Hematopoietic multipotent progenitor cell treated with erythropoietin and hydrocortisone succinate and interleukin-3 and kit ligand, for 15 days (in vitro differentiated cells): ENCODE measurements at places on chromosomes 2 and 18.

- no peak for DNase-seq
These were observed 35.7 kb downstream of the NRP2 start for GRCh38 chr2:205717999-205718398.

DNA sequence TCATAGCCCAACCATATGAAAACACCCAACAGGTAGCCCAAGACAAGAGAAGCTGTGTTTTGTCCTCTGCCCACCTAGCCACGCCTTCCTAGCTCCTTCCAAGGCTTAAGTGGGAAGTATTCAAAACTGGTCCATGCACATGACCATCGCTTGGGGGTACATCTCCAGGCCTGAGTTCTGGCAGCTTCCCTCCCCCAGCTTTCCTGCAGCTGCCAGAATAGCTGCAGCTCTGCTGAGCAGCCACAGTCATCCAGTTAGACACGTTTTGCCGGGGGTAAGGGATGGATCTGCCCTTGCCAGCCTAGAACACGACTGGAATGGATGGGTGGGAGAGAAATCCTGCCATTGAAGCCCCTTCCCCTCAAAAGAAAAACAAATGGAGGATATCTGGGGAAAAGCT lies 166.8 kb downstream of the NRP2 start:
- no peak for DNase-seq

DNA sequence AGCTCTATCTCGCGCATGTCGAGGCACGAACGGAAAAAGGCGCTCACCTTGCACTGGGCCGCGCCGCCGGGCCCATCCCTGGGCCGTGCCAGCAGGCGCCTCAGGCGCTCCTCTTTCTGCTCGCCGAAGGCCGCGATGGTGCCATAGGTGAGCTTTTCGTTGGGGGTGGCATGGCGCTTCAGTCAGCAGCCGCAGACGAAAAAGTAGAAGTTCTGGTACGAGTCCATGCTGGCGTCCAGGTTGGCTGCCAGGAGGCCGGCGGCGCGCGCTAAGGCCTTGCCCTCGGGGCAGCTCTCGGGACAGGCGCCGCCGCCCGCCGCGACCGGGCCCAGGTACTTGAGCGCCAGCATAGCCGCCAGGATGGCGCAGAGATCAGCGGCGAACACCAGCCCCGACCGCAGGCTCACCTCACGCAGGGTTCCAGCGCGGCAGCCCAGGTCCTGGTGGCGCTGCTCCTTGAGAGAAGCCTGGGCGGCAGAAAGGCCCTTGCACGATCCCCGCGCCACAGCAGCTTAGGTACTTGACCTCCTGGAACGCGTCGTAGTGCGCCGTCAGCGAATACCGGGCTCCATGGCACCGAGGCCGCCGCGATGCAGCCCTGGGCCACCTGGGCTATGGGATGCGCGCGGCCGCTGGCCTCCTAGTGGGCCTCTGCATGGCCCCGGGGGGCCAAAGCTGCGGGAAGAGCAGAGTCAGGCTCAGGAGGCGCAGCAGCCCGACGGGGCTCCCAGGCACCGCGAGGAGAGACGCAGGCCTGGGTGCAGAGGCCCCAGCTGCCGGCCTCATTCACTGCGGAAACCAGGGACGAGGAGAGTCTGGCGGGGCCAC lies 12.8 kb downstream of the ALPG start:
- no peak for DNase-seq

GRCh38 chr2:128602699-128603101 lies 284.0 kb upstream of the HS6ST1 start:
- no peak for DNase-seq

- DNase-seq, result no peak
These were observed 18.1 kb upstream of the EFHD1 start for GRCh38 chr2:232615339-232615738.

GRCh38 chr2:129877795-129878775 lies 101.4 kb upstream of the RAB6C start:
- DNase-seq, result no peak

DNA sequence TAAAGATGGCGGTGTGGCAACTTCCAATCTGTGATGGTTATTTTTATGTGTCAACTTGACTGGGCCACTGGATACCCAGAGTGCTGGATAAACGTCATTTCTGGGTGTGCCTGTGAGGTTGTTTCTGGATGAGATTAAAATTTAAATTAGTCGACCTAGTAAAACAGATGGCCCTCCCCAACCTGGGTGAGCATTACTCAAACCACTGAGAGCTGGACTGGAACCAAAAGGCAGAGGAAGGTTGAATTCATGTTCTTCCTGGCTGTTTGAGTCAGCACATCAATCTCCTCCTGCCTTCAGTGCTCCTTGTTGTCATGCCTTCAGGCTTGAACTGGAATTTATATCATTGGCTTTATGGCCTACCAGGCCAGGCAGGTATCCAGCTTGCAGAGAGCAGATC lies 190.8 kb upstream of the RGPD4 start:
- DNase-seq, result no peak

DNA sequence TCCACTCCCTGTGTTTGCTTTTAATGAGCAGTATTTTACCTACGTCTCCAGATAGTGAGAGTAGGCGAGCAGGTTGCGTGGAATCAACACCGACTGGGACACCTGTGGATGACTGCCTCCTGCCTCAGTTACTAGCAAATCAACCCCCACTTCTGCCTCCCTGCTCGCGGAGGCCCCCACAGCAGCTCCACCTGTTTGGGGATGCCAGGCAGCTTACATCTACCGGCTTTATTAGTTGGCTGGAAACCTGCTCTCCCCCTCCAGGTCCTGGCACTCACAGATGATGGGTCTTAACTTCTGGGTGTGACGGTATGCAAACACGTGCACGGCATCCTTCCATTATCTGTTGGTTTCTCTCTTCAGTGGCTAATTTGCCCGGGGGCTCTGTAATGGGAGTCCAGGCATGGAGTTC lies 164.4 kb upstream of the SESTD1 start:
- DNase-seq, result no peak

- DNase-seq, result no peak
These were observed 30.7 kb downstream of the LYPD6B start for GRCh38 chr2:149068996-149069888.

DNA sequence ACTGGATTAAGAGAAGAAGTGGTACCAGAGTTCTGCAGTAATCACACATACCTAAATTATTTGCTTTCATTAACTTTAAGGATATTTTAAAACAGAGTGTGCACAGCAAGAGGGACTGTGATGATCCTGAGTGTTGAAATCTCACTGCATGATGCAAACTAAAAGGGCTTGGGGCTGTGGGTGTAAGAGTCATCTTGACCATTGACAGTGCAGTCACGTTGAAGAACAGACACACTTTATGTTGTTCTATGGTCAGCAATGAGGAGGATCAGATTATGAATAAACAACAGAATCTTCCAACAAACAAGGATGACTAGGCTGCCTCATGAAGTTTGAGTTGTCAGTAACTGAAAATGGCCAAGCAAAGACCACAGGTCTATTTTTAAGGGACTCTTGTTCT lies 87.2 kb upstream of the GALNT5 start:
- no peak for DNase-seq

DNA sequence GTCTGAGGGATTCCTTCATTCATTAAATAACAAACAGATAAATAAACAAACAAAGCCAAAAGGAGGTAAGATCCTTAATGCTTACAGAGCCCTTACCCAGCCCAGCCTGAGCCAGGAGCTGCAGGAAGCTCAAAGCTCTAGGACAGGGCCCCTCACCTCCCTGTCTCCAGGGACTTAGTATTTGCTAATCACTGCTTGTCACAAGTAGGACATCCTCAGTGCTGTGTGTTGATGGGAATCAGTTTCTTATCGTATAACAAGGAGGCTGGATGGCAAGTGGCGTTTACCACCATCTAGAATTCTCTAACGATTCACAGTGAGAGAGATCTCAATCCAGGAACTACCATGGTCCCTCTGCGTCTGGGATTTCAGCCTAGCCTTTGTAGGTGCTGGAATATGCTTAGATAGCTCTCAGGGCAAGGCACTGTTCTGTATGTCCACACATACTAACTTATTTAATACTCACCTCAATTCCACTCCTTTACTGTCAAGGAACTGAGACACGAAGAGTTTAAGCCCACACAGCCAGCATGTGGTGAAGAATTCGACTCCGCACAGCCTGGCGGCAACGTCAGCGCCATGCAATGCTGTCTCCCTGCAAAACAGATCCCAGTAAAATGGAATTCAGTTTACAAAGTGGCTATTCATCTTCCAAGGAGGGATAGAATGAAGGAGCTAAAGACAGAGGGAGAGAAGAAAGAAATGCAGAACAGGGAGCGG lies 164.8 kb downstream of the MYCN start:
- DNase-seq, result no peak

GRCh38 chr2:139083121-139083520 lies 302.9 kb upstream of the NXPH2 start:
- no peak for DNase-seq

GRCh38 chr2:55936351-55936750 lies 12.8 kb upstream of the EFEMP1 start:
- no peak for DNase-seq

DNA sequence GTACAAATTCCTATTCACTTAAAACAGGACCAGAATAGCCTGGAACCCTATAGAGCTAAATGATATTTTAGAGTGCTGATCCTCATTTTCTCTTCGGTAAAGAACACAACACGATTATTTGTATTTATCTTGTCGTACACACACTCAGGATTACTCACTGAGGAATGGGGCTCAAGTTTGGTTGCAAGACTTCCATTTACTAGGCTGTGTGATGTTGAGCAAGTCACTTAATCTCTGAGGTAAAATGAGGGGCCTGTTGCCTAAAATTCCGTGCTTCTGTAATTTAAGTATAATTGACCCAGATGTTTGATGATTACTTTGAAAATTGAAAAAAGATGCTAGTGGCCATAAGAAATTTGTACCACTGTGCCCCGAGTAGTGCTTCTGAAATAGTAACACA lies 42.6 kb upstream of the MAP4K3 start:
- DNase-seq, result no peak

DNA sequence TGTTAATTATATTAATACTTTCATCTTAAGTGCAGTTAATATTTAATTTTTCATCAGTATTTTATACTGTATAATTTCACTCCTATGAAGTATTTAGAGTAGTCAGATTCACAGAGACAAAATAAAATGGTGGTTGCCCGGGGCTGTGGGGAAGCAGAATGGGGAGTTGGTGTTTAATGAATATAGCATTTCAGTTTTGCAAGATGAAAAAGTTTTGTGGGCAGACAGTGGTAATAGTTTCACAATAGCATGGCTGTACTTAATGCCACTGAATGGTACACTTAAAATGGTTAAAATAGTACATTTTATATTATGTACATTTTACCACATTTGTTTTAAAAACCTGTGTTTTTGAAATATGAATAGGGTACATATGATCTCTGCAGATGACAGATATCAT lies 31.2 kb downstream of the CFAP221 start:
- no peak for DNase-seq

DNA sequence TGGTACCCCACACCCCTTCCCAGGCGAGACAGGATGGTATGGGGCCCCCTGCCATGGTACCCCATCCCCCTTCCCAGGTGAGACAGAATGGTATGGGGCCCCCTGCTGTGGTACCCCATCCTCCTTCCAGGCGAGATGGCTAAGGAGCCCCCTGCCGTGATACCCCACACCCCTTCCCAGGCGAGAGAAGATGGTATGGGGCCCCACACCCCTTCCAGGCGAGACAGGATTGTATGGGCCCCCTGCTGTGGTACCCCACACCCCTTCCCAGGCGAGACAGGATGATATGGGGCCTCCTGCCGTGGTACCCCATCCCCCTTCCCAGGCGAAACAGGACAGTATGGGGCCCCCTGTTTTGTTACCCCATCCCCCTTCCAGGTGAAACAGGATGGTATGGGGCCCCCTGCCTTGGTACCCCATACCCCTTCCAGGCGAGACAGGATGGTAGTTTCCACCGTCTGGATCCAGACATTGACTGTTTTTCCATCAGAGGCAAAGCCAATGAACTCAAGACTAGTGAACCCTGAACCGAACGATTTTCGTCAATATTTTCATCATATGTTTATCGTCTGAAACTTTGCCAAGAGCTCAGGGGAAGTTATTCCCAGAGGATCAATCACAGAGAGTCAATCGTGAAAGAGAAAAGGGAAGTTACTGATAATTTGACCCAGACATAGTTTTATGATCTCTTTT lies 75.0 kb downstream of the MYCN start:
- no peak for DNase-seq

DNA sequence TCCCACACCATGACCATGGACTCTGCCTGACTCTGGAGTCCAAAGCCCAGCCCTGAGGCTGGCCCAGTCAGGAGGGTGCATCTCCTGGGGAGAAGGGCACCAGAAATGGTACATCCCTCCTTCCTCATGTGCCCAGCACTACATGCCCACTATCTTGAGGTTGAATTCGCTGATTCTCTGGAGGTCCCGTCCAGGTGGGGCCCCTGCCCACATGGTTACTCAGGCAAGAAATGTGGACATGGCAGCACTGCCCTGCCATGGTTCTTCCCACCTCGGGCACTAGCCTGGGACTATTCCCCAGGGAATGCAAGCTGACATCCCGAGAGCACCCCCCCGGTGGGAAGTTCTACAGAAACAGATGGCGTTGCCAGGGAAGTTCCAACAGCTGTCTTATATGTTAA lies 15.3 kb upstream of the HES6 start:
- DNase-seq, result no peak

- no peak for DNase-seq
These were observed 36.6 kb upstream of the COL3A1 start for GRCh38 chr2:188937228-188938220.

- no peak for DNase-seq
These were observed 21.8 kb downstream of the TMSB10 start for GRCh38 chr2:84927275-84927627.

GRCh38 chr18:24177499-24178133 lies 38.8 kb downstream of the CABYR start:
- no peak for DNase-seq

- DNase-seq, result no peak
These were observed 128.8 kb downstream of the ATL2 start for GRCh38 chr2:38248255-38248654.

DNA sequence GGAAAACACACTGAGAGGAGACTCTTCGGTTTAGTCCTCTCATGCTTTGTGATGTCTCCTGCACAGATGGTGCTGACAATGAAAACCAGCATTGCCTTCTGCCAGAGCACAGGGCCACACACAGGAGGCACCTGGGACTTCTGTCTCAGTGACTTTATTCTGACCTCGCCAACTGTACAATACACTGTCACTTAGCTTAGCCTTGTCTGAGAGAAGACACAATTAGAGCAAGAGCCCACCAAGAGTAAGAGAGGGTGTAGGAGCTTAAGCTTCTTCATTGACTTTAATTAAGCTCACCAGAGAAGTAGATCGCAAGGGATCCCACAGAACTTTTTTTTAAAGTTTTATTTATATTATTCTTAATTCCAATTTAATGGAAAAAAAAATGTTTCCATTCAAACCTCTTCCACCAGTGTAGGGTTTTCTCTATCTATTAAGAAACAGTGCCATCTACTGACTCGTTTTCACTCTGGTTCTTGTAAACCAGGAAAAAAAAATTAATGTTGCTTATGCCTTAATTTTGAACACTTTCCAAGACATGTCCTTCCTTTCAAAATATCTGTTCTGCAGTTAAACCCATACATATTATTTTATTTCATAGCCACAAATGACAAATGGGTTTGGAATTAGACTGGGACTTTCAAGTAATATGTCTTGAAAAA lies 42.4 kb upstream of the DDX18 start:
- no peak for DNase-seq

- no peak for DNase-seq
These were observed 36.9 kb downstream of the TRAK2 start for GRCh38 chr2:201414099-201415023.
